Skeletal muscle cell (primary cell): ENCODE measurements at places on chromosomes 5 and 9.

DNA sequence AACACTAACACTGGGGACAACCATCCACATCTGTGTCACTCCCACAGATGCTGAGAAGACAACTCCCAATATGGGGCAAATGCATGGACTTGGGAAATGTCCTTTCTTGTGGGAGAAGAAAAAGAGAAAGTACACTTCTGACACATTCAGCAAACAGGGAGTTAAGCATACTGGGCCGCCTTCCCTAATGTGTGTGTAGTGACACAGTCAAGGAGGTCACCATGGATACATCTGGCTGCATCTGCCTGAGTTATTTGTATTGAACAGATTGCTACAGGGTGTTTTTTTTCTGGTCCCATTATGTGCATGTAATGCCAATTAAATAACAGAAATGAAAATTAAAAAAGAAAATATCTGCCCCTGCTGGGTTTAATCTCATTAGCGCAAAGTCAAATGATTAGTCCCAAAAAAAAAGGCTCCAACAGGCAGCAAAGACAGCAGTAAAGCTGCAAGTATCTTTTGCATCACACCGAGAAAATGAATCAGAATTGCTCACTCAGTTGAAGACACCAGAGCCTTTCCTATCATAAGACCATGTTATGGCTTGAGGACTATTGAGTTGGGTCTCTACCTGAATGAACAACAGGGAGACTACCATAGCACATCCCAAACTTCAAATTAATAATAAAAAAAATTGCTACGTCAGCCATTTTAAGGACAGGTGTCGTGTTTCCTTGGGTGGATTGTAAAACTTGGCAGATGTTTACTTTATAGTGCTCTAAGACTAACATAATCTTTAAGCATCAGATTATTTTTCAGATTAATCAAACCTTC lies 395.9 kb downstream of the DTWD2 start:
- no peak for DNase-seq

DNA sequence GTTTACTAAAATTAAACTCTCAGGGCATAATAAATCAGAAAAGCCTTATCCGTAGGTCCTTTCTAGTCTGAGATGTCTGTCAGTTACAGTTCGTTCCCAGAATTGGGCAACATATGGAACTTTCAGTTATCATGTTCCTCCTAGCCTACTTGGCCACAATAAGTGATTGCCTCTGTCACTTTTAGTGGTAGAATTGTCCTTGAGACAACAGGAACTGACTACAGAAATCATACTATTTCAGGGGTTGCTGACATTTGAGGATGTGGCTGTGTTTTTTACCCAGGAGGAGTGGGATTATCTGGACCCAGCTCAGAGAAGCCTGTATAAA lies 956 bp downstream of the ZNF189 start:
- no peak for DNase-seq

GRCh38 chr5:1387059-1387755 lies 42.3 kb upstream of the CLPTM1L start:
- no peak for DNase-seq

- DNase-seq: no peak
Measured at GRCh38 chr5:140293849-140294100, 9.1 kb downstream of the PFDN1 start.

- no peak for DNase-seq
Measured at GRCh38 chr5:104643320-104643719, 1080.7 kb upstream of the NUDT12 start.

GRCh38 chr9:71592400-71592799 lies 175.9 kb downstream of the CEMIP2 start:
- no peak for DNase-seq

- DNase-seq: no peak
Measured at GRCh38 chr5:17269201-17269600, 51.8 kb downstream of the BASP1 start.

- no peak for DNase-seq
Measured at GRCh38 chr9:133597316-133597957, 11.8 kb downstream of the FAM163B start.

- no peak for DNase-seq
Measured at GRCh38 chr5:129001841-129002526, 36.7 kb downstream of the SLC27A6 start.
